NCI-H1048 (cell line): ENCODE measurements at places on chromosomes 3 and 15.

- DNase-seq, result no peak
These were observed 102.2 kb downstream of the AQP9 start for GRCh38 chr15:58240191-58240932.

- DNase-seq, result no peak
These were observed 56.7 kb upstream of the RNF7 start for GRCh38 chr3:141681390-141681780.

DNA sequence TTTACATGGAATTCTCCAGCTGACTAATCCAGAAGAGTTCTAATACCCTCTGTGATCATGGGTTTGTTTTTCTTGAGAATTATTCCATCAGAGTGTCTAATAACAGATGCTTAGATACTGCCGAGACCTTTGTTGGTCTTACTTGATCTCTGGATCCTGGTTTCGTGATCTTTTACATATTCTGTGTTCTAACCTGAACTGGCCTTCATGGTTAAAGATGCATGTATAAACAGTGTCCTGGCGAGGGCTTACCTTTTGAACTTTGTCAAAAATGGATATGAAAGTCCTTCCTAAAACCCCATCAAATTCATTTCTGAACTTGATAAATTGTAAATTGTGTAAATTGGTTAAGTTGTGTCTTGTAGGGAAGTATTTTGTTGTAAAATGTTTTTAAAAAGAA lies 24.8 kb downstream of the UBE2Q2 start:
- DNase-seq, result no peak

DNA sequence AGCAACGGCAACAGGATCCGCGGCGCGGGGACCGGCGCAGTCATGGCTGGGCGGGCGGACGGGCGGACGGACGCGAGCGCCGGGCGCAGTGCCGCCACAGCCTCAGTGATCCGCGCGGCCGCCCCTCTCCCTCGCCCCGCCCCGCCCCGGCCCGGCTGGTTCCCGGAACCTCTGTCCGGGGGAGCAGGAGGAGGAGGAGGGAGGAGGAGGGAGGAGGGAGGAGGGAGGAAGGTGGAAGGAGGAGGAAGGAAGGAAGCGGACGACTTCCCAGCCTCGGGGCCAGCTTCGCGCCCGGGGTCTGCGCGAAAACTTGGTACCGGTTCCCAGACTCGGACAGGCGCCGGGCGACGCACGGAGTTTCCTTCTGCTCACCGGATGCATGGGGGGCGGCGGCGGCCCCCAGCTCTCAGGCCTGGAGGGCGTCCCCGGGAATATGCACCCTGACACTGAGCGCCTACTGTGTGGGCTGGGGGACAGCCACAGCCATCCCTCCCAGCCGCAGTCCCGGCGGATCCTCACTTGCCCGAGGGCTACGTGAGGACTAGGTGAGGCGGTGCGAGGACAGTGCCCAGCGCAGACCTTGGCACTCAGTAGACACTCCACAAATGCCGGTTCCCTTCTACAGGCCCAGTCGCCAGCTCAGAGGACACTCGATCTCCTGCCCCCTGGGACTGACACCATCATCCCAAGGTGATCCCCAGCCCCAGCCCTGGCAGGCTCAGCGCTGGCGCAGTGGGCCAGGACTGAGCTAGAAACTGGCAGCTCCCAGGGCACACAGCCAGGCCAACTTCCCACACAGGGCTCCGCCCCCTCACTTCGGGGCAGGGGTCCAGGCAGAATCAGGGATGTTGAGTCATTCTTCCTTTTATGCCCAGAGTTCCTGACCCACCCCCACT lies at the start of gene SHISA5:
Gene SHISA5, minus strand, starts transcription at position 124 of the 896 bp plus-strand sequence. Its CDS starts 80 bp downstream, at position 44.
- DNase-seq, result no peak

GRCh38 chr3:14524920-14525660 lies 15.1 kb downstream of the GRIP2 start:
- DNase-seq, result no peak

- no peak for DNase-seq
These were observed 16.8 kb upstream of the SLC6A1 start for GRCh38 chr3:10975695-10976234.

GRCh38 chr3:29324180-29324651 lies 43.3 kb downstream of the RBMS3 start:
- no peak for DNase-seq

DNA sequence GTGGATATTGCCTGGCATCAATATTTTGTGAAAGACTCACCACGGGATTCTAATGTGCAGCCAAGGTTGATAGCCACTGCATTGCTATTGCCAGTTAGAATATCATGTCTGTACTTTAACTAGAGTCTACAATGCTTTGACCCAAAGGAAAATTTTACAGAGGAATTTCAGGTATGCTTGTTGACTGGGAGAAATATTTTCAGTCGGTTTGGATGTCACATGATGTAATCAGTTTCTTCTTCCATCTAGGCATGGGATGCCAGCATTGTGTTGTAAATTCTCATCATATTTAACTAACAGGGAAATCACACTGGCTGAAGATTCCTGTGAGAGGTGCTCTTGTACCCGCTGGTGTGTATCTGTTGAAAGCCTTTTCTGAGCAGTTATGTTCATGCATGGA lies 508.9 kb upstream of the ADAMTS9 start:
- no peak for DNase-seq

GRCh38 chr15:101092156-101092866 lies 159.5 kb downstream of the CHSY1 start:
- no peak for DNase-seq

GRCh38 chr3:25421747-25422146 lies 6.3 kb upstream of the RARB start:
- no peak for DNase-seq

DNA sequence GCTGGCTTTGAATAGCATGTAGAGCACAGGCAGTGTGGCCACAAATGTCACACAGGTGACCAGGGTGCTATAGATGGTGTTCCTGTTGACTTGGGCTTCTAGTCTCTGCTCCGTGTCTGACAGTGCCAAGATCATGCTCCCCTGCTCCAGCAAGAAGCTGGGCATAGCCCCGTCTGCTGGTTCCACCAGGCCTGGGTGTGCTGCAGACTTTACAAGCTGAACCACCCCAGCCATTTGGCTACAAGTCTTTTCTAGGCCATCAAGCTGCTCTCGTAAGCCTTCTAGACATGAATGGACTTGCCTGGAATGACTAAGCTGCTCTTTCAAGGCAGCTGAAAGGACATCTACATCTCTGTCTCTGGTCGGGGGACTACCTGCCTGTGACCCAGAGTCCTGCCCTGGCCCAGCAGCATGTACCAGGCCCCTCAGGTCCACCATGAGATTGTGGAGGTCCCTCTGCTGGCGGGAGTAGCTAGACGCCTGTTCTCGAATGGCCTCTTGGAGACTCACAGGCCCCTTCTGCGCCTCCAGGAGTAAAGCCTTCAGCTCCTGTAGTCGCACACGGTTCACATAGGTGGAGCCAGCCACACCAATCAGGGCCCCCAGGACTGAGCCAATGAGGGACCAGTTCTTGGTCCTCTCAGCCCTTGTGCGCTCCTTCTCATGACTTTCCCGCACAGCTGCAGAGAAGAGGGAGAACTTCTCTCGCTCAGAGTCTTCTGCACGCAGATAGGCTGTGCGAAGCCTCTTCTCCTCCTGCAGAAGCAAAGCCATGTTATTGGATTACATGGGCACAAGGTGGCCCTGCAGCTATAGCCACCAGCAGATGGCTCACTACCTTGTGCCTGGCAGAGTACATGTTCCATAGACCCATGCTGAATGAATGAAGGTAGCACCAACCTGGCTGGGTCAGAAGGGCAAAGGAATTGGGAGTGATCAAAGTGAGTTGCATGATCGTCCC lies 2.8 kb upstream of the PLXNB1 start:
- no peak for DNase-seq

- DNase-seq, result no peak
These were observed 843.8 kb downstream of the VGLL3 start for GRCh38 chr3:86147119-86147518.

- DNase-seq, result no peak
These were observed 2.4 kb downstream of the HYKK start for GRCh38 chr15:78509726-78510312.

DNA sequence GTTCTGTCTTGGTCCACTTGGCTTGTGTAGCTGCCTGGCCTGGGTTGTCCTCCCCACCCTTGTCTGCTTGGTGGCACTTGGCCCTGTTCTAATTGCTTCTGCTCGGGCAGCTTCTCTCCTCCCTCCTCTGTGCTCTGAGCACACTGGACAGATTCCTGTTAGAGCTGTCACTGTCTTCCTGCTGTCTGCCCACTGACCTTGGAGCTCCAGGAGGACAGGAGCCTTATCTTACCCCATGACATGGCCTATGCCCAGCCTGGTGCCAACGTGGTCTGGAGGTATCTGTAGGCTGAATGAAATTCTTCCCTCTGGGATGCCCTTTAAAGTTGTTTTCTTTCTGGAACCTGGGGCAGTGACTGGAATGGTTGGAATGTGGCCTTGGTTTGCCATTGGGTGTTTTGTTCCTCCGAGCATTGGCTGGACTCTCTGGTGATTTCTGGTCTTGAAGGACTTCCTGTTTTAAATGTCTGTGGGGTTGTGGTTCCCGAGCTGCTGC lies 94.1 kb downstream of the FAM43A start:
- no peak for DNase-seq

DNA sequence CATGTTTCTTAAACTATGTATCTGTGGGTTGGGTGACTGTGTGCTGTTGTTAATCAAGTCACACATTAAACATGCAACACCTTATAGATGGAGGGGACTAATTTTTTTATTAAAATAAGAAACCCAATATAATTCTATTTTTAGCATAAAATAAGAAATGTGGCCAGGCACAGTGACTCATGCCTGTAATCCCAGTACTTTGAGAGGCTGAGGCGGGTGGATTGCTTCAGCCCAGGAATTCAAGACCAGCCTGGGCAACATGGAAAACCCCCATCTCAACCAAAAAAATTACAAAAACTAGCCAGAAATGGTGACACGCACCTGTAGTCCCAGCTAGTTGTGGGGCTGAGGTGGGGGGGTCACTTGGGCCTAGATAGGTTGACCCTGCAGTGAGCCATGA lies 1021.0 kb downstream of the EPHA3 start:
- DNase-seq, result no peak

GRCh38 chr3:11568503-11569155 lies 75.1 kb downstream of the VGLL4 start:
- no peak for DNase-seq

DNA sequence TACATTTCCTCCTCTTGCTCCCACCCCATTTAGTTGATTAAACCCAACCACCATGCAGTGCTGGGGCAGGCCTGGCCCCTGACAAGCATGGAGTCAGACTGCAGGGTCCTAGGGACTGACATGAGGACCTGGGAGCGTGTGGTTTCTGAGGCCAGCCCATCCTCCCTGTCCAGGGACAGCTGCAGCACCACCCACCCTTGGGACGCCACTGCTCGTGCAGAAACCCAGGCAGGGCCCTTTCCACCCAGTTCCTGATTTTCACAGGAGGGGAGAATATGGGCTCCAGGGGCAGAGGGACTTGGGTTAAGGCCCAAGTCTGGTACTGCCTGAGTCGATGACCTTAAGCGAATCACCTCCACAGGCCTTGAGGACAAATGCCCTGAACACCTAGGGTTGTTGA lies 23.7 kb downstream of the PLXND1 start:
- no peak for DNase-seq

DNA sequence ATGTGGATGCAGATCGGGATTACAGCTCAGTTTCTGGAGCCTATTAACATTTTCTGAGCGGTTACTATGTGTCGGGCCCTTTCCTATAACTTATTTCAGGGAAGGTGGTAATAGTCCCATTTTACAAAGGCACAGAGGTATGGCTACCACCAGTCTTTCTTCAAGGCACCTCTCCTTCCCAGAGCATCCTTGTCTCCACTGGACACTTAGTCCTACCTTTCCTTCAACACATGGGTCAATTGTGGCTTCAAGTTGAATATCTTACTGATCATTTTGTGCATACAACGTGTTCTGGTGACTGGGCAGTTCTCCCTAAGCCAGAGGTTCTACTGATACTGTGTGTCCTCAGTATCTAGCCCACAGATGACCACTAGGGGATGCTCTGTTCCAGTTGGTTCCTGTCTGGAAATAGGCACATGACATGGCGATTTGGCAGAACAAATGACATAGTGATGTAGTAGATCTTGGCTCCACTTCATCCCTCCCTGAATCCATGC lies 60.7 kb upstream of the CMTM8 start:
- DNase-seq, result no peak

DNA sequence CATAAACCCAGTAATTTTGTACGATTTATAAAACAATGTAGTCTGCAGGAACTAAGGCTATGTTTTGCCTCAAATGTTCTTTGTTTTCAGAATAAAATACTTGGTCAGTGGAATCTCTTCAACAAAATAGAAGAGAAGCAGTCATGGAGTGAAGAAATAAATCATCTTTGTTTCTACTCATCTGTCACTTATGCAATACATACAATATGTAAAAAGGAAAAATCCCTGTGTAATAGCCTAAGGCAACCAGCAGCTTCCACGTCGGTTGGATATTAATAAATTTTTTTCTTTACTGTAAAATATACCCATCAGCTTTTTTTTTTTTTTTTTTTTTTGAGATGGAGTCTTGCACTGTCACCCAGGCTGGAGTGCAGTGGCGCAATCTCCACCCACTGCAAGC lies 5.2 kb upstream of the WDR5B start:
- DNase-seq, result no peak

- no peak for DNase-seq
These were observed 108.3 kb upstream of the CHL1 start for GRCh38 chr3:88267-88666.

- DNase-seq, result no peak
These were observed 517.0 kb downstream of the SQOR start for GRCh38 chr15:46151786-46152185.

DNA sequence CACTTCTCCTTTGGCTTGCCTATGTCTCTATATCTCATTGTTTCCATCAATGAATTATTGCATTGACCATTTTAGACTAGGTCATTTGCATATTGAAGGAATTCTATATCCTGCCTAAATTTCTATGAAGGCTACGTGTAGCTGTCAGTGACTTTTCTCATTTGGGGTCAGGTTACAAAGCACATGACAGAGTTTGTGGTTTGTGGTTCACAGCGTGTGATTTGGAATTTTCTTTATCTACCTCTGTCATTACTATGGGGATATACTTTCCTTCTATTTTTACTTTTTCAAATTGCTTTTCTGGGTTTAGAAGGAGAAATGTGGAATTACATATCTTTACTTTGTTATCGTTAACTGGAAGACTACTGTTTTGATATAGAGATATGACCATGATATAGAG lies 317.3 kb upstream of the CFAP20DC start:
- no peak for DNase-seq
